ENCODE measurements at places on chromosomes 1 and 21. TPM values are rescaled to one million over a fixed set of nuclear protein-coding genes. Genes with fewer than 3 reads are reported as not detected.

SHCBP1L gene
- 0.34 TPM for polyA plus RNA-seq

GPR25 gene
- polyA plus RNA-seq = not detected

ENAH gene
- polyA plus RNA-seq = 103 TPM

SYT11 gene
- polyA plus RNA-seq = 17.2 TPM

- DNase-seq = no peak
These were observed 68.7 kb downstream of the PDE9A start for GRCh38 chr21:42722153-42722552.

- no peak for DNase-seq
These were observed 29.3 kb upstream of the CEP350 start for GRCh38 chr1:179925302-179925701.

GRCh38 chr1:46747683-46748288 is 28.9 kb upstream of the EFCAB14 start:
- no peak for DNase-seq

GRCh38 chr1:42348498-42348897 is 13.5 kb upstream of the FOXJ3 start:
- no peak for DNase-seq

DNA sequence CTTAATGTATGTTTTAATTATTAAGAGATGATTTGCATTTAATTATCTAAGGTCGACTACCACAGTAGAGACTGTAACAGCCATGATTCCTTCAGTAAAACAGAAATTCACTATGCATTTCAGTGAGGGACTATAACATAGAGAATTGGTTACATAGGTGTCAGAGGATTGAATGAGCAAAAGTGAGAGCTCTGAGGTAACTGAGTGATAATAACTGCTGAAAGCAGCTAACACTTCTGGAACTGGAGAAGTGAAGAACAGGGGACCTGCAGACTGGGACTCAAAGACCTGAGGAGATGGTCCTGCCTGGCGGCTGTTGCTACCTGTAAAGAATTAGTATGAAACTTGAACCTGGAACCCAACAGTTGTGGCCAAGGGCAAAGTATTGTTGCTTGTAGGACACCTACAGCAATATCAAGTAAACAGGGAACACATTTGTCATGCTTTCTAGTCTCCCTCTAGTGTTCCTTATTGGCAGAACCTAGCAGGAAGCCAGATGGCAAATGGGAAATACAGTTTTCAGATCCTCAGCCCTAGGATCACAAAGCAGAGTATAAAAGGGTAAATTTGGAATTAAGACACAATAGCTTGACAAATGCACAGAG is 110.6 kb downstream of the HS2ST1 start:
- DNase-seq = no peak

- DNase-seq = no peak
These were observed 1.9 kb upstream of the EPHB2 start for GRCh38 chr1:22708777-22709176.

GRCh38 chr1:27884006-27884954 is 11.9 kb downstream of the THEMIS2 start:
- no peak for DNase-seq

- DNase-seq = no peak
These were observed 330.3 kb upstream of the SNX7 start for GRCh38 chr1:98331243-98331642.

All from left renal cortex interstitium (tissue), 4 donors.